ENCODE measurements at places on chromosomes 16 and 17.
A peak's percentile ranks its signal among the peaks of the same experiment; 100 is the strongest.

DNA sequence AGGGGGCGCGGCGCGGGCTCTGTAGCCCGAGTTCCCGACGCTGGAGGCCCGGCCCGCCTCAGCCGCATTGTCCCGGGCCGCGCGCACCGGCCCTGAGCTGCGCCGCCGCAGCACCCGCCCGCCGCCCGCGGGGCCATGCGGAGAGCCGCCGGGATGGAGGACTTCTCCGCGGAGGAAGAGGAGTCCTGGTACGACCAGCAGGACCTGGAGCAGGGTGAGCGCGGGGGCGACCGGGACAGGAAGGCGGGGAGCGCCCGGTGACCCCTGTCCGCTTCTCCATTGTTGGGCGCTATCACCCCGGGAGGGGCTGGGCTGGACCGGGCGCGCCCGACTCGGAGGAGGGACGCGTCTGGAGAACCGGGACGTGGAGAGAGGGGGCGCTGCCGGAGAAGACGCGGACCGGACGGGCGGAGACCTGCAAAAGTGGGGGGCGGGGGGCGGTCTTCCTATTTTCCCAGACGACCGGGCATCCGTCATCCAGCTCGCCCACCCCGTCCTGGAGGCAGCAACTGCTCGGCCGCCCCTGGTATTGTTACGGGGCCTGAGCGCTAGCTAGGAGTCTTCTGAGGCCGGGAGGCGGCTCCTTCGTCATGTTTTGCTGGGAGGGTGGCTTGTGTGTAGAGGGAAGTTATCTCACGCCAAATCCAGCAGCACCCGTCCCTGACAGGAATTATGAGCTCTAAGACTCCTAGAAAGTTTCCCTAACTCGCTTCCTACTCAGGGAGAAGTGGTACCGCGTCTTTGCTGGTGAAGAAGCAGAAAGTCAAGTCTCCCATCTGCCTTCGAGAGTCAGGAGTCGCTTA is 678 bp downstream of the CDR2L start:
- DNase-seq: peak; percentile 44

DNA sequence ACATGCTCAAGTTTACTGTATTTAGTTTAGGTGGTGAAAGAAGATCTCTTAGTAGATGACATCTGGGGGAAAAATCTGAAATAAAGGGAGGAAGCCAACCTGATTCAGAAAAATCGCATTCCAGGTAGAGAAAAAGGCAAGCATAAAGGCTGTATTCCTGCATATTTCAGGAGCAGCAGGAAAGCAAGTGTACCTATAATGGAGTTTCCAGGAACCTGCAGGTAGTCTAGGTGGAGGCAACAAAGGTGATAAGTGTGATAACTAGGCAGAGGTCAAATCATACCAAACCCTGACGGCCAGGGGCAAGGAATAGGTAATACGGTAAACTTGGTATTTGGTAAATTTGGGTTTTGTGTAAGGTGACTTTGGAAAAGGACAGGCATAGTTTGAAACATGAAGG is 132.8 kb upstream of the GOT2 start:
- DNase-seq: no peak

DNA sequence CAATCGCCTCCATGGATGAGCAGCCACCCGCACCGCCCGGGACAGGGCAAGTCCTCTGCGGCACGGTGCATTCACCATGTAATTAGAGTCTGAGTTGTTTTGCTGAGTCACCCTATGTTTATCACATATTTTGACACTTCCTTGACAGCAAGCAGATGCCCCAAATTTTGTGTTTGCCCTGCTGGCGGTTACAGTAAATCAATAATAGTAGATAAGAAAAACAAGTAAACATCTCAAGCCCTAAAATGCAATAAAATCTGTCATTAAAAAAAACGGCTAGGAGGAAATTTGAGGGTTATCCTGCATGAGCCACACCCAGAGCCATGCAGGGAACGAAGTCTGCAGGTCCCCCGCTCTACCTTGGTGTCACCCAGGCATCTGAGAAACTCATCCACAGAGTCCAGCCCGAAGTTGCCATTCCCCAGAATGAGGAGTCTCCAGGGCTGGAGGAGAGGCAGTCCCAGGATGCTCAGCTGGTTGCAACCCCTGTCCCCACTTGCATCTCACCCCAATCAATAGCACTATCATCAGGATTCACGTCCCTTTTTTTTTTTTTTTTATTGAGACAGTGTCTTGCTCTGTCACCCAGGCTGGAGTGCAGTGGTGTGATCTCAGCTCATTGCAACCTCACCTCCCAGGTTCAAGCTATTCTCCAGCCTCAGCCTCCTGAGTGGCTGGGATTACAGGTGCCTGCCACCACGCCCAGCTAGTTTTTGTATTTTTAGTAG is 16.5 kb upstream of the ST6GALNAC1 start:
- DNase-seq: no peak

DNA sequence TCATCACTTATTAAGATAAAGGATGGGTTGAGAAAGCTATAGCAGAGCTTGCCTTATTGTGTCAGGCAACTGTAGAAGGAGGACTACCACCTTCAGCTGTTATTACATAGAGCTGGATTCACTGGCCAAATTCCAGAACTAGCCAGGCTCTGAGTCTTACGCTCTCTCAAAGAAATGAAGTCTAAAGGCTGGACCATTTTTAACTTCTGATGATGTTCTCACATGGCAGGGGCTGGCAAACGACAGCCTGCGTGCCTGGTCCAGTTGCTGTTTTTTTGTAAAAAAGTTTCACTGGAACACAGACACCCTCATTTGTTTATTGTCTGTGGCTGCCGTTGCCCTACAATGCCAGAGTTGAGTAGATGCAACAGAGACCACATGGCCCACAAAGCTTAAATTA is 21.2 kb downstream of the TRAF4 start:
- no peak for DNase-seq

GRCh38 chr17:33046361-33047255 is 55.0 kb downstream of the SPACA3 start:
- no peak for DNase-seq

- peak; percentile 46 for DNase-seq
These were observed 219.2 kb downstream of the C16orf78 start for GRCh38 chr16:49592546-49593423.

DNA sequence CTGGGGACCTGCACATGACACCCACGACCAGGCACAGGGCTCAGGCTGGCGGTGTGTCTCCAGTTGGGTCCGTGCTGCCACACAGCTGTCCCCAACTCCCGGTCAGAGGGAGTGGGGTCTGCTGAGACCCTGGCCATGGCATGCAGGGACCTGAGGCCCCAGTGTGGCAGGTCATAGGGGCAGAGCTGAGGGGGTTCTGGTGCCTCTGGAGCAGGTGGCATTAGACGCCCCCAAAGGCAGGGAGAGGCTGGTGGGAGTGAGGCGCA is 4.2 kb downstream of the NUBP2 start:
- no peak for DNase-seq

- peak; percentile 88 for DNase-seq
These were observed at the start of gene E2F4 for GRCh38 chr16:67191995-67192681. Gene E2F4 (plus strand): TSS chr16:67192155. CDS start chr16:67192228, 73 bp downstream.

All from SK-MEL-5 (cell line).